ENCODE measurements at places on chromosomes 5 and 9.

DNA sequence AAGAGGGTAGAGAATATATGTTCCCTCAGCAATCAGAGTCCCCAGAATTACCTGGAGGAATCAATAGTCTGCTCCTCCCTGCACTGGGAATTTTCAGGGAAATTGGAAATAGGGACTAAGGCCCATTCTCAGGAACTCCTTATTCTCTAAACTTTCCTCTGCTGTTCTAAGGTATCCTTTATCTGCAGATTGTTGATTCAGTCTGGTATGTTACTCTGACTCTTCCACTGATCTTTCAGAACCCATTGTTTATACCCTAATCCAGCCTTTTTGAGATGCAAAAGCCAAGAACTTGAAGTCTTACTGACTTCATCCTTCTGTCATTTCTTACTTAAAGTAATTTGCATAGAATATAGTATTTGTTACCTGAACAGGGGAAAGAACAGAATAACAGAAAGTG is 143.5 kb upstream of the PPP1R2B start:
- DNase-seq: no peak

DNA sequence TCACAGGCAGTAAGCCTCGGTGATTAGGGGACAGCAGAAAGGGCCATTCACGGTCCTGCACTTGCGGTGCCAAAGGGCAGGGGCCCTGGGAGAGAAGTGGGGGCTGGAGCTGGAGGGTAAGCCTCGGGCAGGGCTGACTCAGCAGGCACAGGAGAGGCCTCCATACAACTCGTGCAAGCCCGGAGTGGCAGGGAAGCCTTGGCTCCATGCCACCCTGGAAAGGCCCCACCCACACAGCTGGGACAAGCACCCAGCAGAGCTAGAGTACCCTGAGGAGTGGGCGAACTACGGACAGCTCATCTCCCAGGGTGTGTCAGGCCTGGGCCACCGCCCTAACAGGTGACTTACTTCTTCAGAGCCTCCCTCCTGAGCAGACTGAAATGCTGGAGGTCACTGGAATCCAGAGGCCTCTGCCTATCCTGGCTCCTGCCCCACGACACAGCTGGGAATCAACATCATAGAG is 5.6 kb upstream of the CAMK2A start:
- no peak for DNase-seq

- DNase-seq: no peak
Measured at GRCh38 chr5:169115461-169116124, 185.3 kb downstream of the SLIT3 start.

DNA sequence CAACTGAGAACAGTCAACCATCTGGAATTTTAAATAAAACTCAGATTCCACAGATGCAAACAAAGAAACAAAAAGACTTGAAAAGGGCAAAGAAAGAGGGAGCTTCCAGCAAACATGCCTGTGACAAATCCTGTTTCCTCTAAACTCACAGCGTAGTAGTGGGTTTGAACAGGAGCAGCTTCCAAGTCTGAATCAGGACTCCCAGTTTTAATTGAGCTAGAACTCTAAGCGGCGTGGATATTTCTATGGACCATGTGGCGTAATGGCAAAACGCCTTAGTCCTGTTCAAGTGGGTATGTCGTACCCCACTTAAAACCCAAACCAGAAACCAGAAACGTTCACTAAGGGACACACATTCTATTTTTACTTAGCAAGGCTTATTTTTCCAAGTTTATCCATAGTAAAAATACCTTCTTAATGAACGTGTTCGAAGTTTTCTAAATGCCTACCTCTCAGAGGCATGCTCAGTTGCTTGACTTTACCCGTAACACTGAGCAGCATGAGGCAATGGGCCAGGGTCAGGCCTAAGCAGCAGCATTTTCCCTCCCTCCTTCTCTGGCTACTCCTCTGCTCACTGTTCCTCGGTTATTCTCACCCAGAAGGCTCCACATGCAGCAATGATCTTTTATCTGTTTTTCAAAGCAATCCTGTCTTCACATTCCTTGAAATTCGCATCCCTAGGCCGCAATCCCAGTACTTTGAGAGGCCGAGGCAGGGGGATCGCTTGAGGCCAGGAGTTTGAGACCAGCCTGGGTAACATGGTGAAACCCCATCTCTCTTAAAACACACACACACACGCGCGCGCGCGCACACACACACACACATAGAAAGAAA is 77.9 kb downstream of the FNBP1 start:
- no peak for DNase-seq

GRCh38 chr5:153660919-153661318 is 170.4 kb downstream of the GRIA1 start:
- no peak for DNase-seq

DNA sequence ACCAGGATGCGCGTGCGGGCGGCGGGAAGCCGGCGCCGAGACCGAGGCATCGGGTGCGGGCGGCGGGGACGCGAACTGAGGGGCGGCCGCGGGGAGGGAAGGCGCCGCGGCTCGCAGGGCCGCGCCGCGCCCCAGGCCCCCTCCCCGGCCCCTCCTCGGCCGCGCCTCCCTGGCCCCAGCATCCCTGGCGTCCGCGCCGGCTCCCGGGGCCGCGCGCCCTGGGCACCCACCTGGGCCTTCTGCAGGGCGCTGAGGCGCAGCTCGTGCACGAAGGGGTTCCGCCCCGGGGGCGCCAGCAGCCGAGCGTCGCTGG is 324 bp downstream of the LPCAT1 start:
- DNase-seq: peak; percentile 62

DNA sequence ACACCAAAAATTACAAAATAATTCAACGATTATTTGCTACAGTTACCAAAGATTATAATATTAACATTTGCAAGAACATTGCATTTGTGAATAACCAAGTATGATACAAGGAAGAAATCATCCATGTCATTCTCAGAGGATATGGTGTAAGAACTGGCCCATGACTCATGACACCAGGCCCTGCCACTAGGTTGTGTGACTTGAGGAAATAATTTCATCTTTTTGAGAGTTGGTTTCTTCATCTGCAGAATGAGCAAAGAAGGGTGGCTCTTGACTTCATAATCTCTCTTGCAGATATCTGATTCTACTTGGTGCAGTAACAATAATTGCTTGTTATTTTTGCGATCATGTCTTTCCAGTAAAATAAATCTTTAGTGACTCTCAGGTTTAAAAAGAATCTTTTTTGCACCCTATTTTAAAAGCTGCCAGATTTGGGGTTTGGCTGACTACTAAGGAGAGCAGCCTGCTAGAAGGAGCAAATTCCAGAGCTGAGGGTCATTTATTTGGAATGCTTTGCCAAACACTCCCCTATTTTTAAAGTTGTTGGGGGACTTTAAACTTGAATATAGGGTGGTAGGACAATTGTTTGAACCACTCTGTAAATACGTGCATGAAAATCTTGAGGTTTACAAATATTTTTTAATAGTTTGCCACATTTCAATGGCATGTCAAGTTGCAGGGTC is 23.5 kb downstream of the ITGA1 start:
- no peak for DNase-seq

DNA sequence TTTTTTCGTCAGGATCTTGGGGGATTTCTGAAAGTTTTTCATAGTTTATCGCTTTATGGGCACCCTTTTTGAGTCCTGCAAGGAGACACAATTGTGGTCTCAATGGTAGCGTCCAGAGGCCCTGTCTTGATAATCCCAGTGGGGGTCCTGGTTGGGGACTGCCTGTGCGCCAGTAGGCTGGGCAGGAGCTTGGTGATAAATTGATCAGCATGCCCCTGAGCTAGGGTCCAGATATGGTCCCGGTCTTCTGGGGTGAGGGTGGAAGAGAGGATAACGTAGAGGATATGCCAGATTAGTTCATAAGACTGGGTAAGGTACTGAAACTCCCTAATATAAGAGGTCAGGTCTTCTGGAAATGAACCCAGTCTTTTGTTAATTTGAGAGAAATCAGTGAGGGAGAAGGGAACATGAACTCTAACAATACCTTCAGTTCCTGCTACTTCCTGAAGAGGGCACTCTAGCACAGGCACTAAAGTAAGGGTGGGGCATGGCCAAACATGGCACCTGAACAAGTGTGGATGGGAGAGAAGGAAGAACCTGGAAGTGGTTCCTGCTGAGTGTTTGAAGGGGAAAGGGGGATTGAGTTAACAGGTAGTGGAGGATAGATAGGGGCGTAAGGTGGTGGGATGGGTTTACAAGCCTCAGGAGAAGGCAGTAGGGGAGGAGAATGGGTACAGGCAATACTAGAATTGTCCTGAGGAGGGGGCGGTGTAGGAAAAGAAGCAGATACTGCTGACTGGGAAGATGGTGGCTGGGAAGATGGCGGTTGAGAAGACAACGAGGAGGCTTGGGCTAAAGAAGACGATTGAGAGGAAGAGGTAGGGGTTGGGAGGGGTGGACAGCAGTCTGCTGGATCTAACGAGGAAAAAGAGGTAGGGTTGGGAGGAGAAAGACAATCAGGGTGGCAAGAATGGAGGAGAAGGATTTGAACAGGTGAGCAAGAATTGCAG is 33.8 kb upstream of the ANXA2R start:
- DNase-seq: peak; percentile 90

DNA sequence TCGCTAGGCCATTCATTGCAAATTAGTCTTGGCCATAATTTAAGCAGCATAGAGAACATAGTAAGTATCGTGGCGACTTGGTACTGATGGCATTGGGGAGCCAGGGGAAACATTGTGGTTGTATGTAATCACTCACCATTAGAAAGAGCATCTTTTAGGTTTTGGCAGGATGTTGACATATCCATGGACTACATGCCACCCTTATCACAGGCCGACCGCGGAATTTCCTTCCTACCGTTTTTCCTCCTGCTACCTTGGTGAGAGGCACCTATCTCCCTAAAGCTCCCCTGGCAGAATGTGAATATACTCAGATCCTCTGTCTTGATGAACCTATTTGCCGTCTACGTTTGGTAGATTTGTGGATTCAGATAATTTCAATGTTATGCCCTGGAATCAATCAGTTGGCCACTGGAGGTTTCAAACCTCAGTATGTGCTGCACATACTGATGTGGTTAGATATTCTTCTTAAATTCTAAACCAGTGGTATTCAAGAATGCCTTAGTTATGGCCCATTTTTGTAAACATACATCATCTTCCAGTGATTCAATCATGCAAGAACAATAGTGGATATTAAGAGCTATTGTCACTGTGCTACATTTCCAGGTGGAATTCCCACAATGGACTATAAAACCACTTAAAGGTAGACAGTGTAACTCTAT is 271.0 kb upstream of the HAPLN1 start:
- DNase-seq: no peak

DNA sequence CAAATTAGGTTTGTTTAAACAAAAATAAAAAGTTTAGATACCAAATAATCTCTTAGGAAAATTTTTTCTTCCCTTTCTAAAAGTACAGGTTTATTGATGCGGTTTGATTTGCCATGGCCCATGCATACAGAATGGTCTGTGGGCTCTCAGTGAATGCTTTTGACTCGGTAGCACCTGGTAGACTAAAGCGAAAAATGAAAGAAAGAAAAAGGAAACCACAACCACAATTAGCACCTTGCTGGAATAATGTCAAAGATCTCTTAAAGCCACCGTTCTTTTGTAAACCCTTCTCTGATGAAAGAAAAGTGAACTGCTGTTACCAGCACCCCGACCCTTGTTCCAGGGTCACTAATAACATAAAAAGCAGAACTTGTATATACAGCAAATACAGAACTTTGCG is 157.9 kb downstream of the NFIB start:
- no peak for DNase-seq

- no peak for DNase-seq
Measured at GRCh38 chr5:95822542-95823181, at the start of gene GLRX. Gene GLRX, minus strand, starts transcription at chr5:95822726. Its CDS starts 64 bp downstream, at chr5:95822662.

- no peak for DNase-seq
Measured at GRCh38 chr9:512555-513272, 298.0 kb downstream of the DOCK8 start.

DNA sequence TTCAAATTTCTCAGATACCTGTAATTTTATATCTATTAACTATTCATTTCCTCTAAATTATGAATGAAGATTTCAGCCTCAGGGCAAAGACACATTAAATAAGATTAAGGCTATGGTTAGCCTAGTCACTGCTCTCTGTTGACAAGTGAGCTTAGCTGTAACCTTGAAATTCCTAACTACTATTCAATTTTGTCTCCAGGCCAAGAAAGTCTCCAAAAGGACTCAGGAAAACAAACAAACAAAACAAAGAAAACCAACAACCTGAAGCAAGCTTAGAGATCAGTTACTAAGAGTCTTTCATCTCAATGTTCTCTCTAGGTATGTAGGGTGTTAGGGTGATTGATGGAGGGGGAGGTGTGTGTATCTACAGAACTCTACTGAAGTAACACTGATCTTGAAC is 9.6 kb upstream of the CTNNAL1 start:
- DNase-seq: no peak

DNA sequence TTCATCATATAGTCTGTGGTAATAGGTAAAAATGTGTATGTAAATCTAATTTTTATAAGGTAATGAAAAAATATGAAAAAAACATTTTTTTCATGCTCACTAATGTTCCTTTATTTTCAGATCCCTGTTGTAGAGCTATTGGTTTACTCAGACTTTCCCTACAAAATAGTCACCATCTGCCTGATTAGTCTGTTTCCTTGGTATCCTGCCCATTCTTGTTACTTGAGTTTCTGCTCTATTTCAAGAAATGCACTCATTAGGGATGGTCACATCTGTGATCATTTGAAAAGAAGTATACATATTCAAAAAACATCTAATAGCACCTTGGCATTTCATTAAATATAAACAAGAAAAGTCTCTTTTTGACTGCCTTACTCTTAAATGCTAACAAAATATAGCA is 21.6 kb upstream of the RASA1 start:
- DNase-seq: no peak

- no peak for DNase-seq
Measured at GRCh38 chr5:104821606-104822005, 1259.0 kb upstream of the NUDT12 start.

DNA sequence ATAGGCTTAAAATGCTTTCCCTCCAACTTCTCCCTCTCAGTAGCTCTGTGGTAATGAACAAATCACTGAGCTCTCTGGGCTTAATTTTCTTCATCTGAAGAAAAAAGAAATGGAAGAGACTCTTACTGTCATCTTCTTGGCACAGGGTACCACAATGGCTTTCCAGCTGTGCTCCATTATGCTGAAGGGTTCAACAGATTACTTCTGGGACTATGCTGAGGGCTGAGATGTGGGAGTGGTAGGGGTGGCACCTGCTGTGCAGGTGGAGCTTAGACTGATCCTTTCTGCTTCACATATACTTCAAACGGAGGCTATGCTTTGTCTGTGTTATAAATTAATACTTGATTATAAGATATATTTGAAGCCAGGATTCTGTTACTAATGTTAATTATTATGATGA is 840.2 kb upstream of the C9orf72 start:
- DNase-seq: no peak

DNA sequence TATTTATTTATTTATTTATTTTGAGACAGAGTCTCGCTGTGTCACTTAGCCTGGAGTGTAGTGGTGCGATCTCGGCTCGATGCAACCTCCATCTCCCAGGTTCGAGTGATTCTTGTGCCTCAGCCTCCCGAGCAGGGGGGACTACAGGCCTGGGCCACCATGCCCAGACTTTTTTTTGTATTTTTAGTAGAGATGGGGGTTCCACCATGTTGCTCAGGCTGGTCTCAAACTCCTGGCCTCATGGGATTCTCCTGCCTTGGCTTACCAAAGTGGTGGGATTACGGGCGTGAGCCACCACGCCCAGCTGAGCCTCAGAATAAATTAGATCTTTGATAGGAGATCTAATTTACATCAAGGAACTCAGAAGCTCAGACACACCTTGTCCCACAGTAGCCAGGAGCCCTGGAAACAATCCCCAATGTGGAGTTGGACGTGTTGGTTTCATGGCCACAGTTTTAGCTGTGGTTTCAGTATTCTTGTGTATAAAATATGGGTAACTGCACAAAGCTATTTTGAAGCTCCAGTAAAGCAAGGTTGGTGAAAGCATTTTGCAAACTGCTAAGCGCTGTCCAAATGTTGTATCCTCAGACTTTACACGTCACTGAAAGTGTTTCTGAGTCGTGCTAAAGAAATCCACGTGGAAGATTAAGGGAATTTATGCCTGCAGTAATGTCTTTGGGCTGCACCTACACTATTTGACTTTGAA is 3.0 kb upstream of the HNRNPAB start:
- no peak for DNase-seq
